ENCODE measurements at places on chromosomes 3 and 15. TPM values are rescaled to one million over a fixed set of nuclear protein-coding genes. Genes with fewer than 3 reads are reported as not detected.

COX17 gene
- total RNA-seq = 44.3 TPM

C3orf22 gene
- total RNA-seq = 0.12 TPM

RARRES1 gene
- total RNA-seq = 22.3 TPM

CCR1 gene
- 4.3 TPM for total RNA-seq

C2CD4B gene
- total RNA-seq = 15.8 TPM
